ENCODE measurements at places on chromosomes 12 and 14.

- peak; percentile 26 for DNase-seq
Measured at GRCh38 chr14:78103271-78103670, 66.9 kb upstream of the NRXN3 start.

DNA sequence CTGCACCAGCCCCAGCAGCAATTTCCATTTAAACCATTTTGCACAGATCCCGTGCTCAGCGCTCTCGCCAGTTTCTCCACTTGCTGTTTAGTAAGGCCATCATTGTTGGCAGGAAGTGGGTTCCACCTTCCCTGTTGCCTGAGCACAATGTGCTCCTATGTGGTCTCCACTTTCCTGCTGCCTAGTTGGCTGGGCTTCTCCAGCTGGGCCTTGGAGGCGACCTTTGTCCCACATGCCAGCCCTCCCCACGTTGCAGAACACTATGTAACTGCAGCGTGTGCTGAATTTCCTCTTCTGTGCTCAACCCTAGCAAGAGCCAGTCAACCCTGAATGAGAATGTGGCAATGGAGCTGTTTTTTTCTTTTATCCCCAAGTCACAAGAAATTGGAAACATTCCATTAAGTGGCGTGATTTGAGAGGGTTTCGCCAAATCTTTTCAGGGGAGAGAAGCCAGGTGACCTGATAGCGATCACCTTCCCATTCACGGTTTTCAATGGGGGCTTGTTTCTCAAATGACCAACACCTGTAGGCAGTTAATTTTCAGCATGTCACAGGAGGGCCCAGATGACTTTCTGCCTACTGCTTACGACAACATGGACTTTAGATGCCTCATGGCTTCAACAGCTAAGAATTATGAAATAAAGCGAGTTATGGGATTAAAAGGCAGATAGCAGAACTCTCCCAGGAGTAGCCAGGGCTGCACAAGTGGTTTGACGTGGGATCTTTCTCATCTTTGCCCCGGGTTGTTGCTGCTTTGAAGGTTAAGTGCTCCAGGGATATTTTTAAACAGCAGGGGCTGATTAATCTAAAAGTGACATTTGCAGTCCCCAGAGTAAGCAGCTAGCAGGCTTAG is at the start of gene ACACB:
TSS of gene ACACB (plus strand) at position 830 of the 853 bp plus-strand sequence. CDS start 22,819 bp downstream, outside the sequence.
- no peak for DNase-seq

GRCh38 chr12:45183246-45183645 is 32.6 kb upstream of the ANO6 start:
- no peak for DNase-seq

GRCh38 chr12:51217968-51218606 is at the start of gene POU6F1:
POU6F1 (minus strand) TSS chr12:51218062; CDS start chr12:51206836, 11,226 bp downstream.
- DNase-seq = peak; percentile 87

- DNase-seq = no peak
Measured at GRCh38 chr12:4447151-4447550, 1.5 kb upstream of the FGF6 start.

GRCh38 chr14:103121846-103122584 is 1.2 kb upstream of the TNFAIP2 start:
- peak; percentile 100 for DNase-seq

DNA sequence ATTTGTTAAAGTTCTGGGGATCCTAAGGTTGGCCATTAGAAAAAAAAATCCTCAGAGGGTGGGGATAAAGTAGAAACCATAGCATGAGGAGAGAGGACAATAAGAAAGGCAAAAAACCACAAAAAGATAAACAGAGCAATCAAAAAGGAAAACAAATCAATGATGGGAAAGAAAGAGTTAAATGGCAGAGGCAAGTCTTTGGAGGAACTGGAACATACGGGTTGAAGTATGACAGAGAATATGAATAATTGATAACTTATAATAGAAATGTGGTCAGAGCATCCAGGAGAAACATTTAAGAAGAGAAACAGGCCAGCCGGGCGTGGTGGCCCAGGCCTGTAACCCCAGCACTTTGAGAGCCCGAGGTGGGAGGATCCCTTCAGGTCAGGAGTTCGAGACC is 17.8 kb upstream of the SALL2 start:
- no peak for DNase-seq

Measured in NCI-H2171 (cell line).